NCI-H2029 treated with DMSO at 0.1 percent for 48 hours (cell line): ENCODE measurements at places on chromosomes 12 and 14.

- no peak for DNase-seq
Measured at GRCh38 chr12:123986374-123986965, 13.5 kb downstream of the ZNF664 start.

GRCh38 chr12:2287151-2287550, 234.4 kb downstream of the CACNA1C start:
- no peak for DNase-seq

DNA sequence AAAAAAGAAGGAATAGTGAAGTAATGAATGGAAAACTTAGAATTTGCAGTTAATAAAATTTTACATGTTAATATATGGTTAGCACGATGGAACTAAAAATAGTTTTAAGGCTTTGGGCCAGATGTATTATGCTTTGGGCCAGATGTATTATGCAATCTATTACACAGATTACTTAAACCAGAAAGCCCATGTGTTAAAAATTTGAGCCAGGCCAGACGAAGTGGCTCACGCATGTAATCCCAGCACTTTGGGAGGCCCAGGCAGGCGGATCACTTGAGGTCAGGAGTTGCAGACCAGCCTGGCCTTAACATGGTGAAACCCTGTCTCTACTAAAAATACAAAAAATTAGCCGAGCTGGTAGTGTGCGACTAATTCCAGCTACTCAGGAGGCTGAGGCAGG, 17.2 kb downstream of the IFT81 start:
- no peak for DNase-seq

- DNase-seq, result no peak
Measured at GRCh38 chr14:92656306-92657081, 91.9 kb downstream of the LGMN start.

- DNase-seq, result no peak
Measured at GRCh38 chr14:100114109-100114765, 45.2 kb downstream of the DEGS2 start.

- no peak for DNase-seq
Measured at GRCh38 chr14:81971911-81972310, 438.3 kb upstream of the SEL1L start.

- DNase-seq, result peak; percentile 86
Measured at GRCh38 chr14:60632257-60632656, 17.0 kb downstream of the SIX1 start.

- no peak for DNase-seq
Measured at GRCh38 chr12:89468648-89469326, 55.8 kb downstream of the GALNT4 start.

DNA sequence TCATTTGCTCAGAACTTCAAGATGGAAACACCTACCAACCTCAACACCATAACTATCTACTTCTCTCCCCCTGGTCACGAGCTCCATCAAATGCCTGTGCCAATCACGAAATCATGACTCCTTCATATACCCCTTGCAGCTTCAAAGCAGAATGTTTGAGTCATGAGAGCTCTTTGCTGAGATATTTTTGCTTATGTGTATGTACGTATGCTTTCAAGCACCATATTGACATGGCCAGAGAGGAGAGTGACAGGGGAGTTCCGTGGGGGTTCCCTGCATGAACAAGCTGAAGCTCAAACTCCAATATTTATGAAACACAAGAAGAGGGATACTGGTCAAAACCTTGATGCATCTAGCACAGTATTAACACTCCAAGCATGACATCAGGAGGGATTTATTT, 374.4 kb downstream of the DPF3 start:
- no peak for DNase-seq

GRCh38 chr14:70530417-70530816, 4.4 kb downstream of the ADAM20 start:
- no peak for DNase-seq

GRCh38 chr14:92600318-92601053, 86.9 kb downstream of the RIN3 start:
- no peak for DNase-seq
